ENCODE measurements at places on chromosomes 13 and 19.

GRCh38 chr13:33711436-33711835, 106.5 kb upstream of the RFC3 start:
- no peak for DNase-seq

DNA sequence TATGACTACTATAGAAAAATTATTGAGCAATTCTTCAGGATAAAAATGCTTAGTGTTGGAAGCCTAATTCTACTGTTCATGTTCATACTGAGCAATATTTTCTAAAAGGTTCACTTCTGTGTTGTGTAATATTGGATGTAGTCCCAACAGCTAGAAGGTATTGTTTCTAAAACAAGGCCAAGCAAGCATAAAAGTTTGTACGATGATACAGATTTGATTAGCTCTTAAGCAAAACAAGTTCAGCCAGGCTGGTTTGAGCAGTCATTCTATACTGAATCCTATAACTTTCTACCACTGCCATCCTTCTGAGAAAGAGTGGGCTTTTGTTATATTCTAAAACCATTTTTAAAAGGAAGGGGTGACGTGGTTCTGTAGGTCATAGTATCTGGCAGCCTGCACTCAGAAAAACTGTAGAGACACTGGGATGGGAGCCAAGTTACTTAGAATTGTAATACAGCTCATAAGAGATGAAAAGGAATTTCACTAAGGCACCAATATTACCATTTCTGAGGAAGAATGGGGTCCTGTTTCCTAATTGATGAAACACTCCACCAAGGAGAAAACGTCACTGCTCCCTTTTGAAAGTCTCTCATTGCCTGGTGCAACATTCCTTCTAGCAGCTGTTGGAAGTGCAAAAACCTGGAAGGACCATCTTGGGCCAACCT, 275.0 kb upstream of the DACH1 start:
- DNase-seq, result no peak

DNA sequence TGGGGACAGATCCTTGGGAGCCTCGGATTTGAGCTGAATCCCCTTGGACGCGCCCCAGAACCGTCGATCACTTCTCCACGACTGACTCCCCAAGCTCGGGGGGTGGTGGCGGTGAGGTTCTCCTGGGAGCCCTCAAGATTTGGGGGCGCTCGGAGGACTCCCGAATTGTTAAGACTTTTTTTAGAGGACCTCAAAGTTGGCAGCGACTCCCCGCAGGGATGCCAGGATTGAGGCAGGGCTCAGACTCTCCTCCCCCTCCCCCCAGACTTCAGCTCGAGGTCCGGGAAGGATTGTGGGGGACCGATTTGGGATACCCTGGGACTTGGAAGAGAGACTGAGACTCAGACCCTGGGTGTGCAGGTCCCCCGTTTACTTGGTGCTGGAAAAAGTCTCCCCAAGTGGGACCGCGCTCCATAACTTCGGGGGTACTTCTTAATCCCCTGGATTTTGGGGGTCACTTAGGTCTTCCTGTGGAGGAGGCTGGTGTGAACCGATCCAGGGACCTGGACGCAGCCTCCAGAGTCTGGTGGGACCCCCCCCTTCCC, 665 bp downstream of the VASP start:
- no peak for DNase-seq

DNA sequence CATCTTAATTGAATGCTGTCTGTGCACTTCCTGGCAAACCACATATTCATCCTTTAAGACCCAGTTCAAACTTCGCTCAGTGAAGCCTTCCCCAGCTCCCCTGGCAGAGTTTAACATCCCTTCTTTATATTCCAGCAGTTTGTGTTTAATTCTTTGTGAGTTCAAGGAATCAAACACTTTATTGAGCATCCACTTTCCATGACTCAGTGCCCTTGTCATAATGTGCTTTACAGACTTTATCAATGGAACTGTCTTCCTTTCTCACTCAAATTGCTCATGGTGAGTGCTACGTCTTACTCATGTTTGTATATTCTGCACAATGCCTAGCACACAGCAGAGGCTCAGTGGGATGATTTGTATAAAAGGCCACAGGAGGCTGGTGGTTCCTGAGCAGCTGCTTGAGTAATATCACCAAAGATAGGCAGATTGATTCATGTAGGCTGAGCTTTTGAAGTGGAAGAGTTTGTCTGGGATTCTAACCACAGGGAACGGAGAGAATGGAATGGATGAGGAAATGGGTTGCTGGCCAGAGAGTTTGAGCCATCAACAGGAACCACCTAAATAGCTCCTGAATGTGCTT, 44.2 kb downstream of the SERTM1 start:
- no peak for DNase-seq

DNA sequence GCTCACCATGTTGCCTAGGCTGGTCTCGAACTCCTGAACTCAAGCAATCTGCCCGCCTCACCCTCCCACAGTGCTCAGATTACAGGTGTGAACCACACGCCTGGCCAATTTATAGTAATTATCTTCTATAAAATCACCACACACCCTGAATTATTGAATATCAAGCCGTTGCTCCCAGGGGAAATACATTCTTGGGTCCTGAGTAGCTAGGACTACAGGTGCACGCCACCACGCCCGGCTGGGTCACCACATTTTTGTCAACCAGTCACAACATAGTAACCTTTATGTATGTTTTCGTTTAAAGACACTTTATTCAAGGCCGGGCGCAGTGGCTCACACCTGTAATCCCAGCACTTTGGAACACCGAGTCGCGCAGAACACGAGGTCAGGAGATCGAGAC, 8.3 kb downstream of the CBLC start:
- DNase-seq, result no peak

DNA sequence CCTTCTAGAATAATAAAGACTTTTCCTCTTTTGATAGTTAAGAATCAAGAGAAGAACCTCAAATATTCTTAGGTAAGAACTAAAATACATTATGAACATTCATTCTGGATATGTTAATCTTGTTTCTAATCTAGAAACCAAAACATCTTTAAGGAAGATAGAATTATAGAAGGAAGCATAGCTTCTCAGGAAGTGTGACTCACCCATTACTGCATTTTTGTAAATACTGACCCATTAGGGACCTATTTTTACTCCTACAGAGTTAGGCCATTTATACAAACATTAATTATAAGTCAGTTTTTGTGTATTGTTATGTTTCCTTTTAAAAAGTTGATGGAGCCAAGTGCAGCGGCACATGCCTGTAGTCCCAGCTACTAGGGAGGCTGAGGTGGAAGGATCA, 147.1 kb downstream of the NUFIP1 start:
- no peak for DNase-seq

DNA sequence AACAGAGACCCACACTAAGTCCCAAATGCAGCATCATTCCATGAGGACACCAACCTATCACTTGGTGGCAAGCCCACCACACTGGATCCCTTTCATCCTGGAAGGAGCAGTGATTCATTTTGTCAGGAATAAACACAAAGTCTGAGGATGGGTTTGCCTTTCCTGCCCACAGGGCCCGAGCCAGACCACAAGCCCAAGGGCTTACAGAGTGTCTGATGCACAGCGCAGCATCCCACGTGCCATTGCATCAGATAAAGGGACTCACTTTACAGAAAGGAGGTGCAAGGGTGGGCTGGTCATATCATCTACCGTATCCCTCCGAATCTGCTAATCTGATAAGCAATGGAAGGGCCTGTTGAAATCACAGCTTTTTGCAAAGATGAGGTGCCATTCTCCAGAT, 12.2 kb upstream of the KCTD15 start:
- no peak for DNase-seq
